Urinary bladder (tissue), 4 donors: ENCODE measurements at places on chromosomes 11 and 22. TPM values are rescaled to one million over a fixed set of nuclear protein-coding genes. Genes with fewer than 3 reads are reported as not detected.

- DNase-seq: no peak
These were observed 18.8 kb downstream of the IL17REL start for GRCh38 chr22:49993649-49994360.

DNA sequence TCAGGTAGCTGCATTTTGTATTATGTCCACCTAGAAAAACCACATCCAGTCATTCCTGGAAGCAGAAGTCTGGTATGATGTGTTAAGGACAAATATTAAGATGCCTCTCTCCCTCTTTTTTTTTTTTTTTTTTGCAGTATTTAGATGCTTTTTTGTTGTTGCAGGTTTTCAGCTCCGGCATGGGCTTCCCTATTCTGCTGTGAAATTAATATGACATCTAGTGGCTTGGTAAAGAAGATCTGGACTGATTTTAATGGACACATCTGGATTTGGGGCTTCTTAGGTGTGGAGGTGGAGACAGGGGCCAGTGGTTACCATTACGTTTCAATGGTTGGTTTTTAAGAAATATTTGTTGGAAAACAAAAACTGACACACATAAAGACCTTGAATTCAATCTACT is 47.5 kb upstream of the RASSF10 start:
- DNase-seq: no peak

GRCh38 chr11:45650166-45651095 is 15.0 kb downstream of the CHST1 start:
- DNase-seq: no peak

GRCh38 chr11:132187386-132187785 is 817.0 kb downstream of the NTM start:
- no peak for DNase-seq

DNA sequence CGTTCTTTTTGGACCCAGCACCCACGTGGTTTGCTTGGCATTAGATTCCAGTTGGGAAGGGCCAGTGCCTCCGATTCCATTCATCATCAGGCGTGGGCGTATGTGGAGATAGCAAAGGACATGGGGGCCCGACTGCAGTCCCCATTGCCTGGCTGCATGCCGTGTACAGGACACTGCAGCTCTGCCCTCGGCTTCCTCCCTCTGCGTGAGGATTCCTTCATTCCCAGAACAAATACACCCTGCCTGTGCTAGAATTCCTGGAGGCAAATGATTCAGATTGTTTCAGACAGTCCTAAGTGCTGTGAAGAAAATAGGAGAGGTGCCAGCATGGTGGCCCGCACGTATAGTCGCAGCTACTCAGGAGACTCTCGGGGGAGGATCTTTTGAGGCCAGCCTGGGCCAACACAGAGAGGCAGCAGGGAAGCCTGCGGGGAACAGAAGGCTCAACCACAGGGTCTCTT is 15.4 kb downstream of the DERL3 start:
- no peak for DNase-seq

DNA sequence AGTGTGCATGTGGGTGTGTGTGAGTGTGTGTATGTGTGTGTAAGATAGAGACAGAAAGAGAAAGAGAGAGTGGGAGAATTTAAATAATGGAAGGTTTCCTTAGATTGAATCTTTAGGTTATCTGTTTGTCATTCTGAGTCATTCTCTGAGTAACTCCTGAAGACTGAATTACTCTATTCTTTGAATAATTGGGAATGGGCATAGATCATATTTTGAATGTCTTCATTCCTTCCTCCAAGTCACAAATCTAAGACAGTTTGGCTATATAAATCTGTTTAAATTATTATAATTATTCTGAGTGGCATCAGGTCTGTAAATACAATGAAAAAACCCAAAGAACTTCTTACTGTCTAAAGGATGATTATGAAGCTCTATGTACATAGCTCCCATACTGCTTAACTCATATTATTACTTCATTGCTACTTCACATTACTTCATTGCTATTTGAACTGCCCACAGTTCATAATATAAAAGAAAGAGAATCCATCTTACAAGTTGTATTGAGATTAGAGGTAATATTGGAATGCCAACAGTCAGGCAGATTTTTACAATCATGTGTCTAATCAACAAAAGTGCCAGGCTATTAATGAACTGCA is 346.6 kb upstream of the CCDC179 start:
- DNase-seq: no peak

GRCh38 chr11:60945295-60945667 is 6.7 kb downstream of the SLC15A3 start:
- no peak for DNase-seq

DNA sequence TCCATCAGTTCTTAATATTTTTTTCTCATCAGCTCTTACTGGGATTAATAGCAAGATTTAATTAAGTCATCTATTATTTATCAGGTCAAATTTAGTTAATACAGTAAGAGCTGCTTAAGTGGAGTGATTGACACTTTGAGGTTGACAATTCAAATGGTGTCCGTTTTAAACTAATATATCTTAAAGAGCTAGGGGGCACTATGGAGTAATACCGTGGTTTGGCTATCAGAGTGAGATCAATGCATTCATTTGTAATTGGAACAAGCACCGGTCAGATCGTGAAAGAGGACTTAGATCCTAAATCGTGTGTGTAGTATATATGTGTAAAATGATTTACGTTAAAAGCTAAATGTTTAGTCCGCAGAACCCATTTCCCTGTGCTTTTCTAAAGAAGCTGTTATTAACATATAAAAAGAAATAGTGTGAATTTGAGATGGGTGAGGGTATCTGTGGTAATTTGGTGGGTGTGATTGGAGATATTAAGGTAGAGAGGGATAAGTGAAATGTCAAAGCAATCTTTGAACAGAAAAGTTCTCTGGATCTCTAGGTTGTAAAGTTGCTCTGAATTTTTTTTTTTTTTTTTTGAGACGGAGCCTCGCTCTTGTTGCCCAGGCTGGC is 2.3 kb downstream of the SIK2 start:
- DNase-seq: no peak

DNA sequence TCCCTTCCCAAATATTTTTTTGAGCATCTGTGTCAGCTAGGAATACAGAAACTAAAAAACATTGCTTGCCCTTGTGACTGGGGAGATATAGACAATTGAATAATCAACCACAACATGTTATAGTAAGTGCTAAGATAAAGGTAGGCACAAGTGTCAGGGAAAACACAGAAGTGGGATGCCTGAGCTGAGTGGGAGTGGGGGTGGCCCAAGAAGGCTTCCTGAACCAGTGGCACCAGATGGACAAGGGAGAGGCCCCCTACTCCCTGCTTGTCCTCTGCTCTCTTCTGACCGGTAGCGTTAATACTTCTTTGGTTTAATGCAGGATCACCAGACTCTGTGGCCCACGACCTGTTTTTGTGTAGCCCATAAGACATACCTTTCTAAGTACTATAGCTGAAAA is 48.8 kb downstream of the PACS1 start:
- no peak for DNase-seq

GRCh38 chr11:77106321-77106720 is 3.7 kb downstream of the OMP start:
- no peak for DNase-seq

DNA sequence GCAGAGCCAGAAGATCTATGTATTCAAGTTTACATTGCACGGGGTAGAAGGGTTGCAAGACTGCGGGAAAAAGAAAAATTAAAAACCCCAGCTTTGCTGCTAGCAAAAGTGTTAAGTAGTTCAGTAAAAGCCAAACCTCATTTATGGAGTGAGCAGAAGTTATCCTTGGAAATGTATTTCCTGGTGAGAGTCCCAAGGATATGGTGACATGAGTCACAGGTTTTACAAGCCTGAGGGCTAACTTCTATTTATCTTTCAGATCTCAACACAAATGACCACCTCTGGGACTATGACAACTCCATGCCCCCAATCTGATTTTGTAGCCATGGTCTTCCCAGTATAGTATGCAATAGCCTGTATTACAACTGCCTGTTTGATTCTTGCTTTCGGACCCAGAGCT is 26.1 kb downstream of the ABTB2 start:
- no peak for DNase-seq

DNA sequence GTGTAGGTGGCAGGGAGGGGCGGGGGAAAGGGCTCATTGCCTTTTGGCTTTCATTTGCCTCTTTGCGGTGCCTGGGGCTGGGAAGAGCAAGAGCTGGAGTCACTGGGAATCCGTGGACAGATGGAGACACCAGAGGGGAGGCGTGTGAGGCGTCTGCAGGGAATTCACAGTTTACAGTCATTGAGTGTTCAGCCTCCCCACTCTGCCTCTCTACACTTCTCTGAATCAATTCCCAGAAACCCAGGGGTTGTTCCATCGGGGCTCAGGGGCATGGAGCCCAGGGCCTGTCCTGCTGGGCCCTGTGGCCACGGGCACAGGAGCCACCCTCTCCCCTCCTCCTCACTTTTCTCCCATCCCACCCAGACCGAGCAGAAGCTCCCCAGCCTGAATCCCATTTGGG is 160.5 kb upstream of the NAV2 start:
- no peak for DNase-seq

GRCh38 chr22:40238425-40239344 is 61.0 kb downstream of the TNRC6B start:
- DNase-seq: no peak

The MRGPRX1 gene
- total RNA-seq: not detected

The SYCE3 gene
- total RNA-seq: not detected

The WT1 gene
- 2.3 TPM for total RNA-seq

The NAALAD2 gene
- 49.1 TPM for total RNA-seq
